ENCODE measurements at places on chromosomes 7 and 10.

DNA sequence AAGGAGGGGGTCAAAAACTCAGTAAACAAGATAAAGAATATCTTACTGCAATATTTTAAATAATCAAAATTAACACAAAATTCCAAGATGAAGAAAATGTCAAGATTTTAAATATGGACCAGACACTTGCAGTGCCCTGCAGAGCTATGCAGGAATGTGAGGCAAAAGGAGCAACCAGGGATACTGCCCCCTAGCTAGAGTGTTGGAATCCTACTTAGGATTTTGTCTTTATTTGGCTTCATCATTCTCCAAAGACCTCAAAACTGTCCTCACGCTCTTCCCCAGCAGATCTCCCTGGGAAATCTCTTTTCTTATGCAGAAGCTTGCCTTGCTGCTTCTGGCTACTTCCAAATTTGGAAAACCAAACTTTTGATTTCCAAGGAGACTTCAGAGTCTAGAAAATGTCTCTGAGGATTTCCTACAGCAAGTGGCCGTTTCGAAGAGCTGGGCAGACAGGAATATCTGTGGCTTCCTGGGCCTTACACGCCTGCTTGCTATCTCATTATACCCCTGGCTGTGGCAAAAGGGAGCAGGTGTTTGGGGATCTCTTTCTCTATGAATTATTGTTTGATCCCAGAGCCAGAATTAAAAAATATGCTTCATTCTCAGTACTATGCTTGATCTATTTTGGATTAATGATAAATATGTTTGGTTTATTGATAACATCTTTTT is 232.2 kb upstream of the BMPER start:
- no peak for DNase-seq

DNA sequence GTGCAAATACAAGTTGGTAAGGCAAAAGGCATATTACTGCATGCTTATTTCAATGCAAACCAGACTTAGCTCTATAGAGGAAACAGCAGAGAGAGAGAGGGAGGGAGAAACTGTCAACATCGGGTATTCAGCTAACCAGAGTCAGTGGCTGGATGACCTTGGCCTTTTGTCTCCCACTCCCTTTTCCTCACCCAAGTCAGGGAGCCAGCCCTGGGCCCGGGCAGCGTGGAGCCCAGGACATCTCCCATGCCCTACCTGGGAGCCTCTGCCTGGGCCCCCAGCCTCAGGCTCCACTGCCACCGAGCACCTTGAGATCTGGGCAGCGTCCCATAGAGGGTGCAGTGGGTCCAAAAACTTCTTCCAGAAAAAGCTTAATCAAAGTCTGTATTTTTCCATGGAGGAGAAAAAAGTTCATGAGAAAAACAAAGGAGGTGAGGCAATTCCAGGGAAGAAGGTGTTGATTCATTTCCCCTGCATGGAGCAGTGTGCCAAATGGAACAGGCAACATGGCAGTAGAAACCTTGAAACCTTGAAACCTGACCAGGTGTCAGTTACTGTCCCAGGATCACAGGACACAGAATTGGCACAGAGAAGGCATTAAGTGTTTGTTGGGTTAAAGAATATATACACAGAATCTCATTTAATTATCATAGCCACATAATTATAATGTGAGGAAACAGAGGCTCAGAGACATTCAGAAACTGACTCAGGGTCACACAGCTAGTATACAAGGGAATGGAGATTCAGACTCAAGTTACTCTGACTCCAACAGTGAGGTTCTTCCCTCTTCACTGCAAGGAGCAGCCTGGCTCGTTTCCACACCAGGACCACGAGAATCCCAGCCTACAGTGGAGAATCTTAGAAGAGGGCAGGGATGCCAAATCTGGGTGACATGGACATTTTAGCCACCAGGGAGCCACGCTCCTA is 5.8 kb upstream of the NCOA4 start:
- DNase-seq: no peak

DNA sequence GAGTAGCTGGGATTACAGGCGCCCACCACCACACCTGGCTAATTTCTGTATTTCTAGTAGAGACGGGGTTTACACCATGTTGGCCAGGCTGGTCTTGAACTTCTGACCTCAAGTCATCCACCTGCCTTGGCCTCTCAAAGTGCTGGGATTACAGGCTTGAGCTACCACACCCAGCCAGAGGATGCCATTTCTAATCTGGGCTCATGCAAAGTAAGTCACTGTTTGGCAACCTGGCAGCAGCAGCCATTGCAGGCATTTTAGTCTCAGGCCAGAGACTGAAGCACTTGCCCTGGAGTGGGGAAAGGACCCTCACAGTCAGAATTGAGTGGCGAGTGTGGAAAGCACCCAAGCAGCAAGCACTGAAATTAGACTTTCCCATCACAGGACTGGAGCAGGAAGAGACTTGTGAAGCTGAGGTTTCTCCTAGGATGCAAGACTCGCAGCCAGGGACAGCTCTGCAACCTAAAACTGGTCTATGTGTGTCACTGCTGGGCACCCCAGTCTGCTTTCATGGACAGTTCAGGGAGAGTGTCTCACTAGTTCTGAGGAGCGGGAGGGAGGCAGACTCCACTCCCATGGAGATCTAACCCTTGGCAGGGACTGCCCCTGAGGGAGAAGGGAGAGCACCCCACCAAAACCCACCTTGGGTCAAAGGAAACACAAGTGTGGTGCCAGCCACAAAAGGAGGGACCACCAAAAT is 27.6 kb downstream of the SNX13 start:
- DNase-seq: no peak

GRCh38 chr7:8125680-8126444 is 136.1 kb downstream of the ICA1 start:
- DNase-seq: peak; percentile 28
